Stimulated activated CD8-positive, alpha-beta memory T cell treated with anti-CD3 and anti-CD28 coated beads, Interleukin-2, amount 100 ng/mL, for 48 hours (primary cell): ENCODE measurements at places on chromosomes 7 and 10.

- DNase-seq, result peak; percentile 91
Observed at GRCh38 chr10:72297281-72297804, 23.6 kb downstream of the DDIT4 start.

GRCh38 chr10:115417585-115418265 is 324.6 kb downstream of the ATRNL1 start:
- no peak for DNase-seq

DNA sequence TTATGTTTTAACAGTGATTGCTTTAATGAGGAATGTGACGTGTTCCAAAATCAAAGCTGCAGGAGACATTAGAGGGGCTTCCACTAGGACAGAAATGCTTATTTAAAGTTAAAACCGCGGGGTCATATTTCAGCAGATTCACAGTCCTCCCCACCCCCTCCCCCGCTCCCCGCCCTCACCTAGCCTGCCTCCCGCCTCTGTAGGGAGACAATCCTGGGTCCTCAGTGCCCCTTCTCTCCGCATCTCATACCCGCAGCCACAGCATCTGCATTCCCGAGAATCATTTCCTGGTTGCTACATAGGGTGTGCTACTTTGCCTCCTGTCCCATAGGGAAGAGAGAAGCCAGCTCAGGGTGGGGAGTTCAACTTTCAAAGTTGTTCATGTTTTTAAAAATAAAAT is 3.1 kb upstream of the DRGX start:
- DNase-seq, result no peak

DNA sequence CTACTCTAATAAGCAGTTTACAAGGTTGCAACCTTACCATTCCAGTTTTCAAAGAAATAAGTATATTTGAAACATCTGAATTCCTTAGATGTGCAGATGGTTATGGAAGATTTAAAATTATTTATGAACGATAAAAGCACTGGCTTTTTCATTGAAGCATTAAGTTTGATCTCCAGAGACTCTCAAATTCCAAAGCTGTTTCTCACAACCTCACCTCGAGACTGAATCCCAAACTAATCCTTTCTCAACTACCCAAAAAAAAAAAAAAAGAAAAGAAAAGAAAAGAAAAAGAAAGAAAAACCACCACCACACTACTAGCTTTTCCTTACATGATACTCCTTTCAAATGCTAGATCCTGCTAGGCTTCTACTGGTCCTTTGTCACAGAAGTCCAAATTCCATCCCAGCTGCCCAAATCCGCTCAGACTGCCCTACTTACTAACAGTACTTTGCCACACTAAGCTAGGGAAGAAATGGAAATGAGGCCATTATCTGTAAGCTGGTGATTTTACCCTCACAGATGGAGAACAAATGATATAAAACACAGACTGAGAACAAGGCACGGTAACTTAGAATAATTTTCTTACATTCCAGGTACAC is 100.6 kb upstream of the CDK1 start:
- no peak for DNase-seq

GRCh38 chr7:130987092-130987491 is 253.1 kb upstream of the KLF14 start:
- no peak for DNase-seq

- no peak for DNase-seq
Observed at GRCh38 chr10:4353964-4354363, 472.0 kb upstream of the AKR1E2 start.

GRCh38 chr7:70553364-70553763 is 578.6 kb upstream of the GALNT17 start:
- no peak for DNase-seq

GRCh38 chr7:50667789-50668226 is 102.6 kb upstream of the DDC start:
- DNase-seq, result no peak

DNA sequence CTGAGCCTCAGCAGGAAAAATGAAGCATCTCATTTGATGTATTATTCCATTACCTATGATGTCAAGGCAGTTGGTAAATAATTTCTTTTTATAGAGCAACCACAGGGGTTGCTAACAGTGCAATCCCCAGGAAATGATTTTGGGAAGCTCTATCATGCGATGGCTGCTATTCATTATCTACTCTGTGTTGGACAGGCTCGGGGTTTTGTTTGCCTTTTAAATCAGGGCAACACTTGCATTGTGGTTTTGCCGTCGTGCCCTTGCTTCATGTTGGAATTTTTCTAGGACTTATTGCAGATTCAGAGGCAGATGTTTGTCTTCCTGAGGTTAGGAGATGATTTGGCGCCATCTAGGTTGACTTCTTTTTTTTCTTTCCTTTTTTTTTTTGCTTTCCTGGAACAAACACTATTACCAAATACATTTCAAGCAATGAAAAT is 128.4 kb downstream of the BICC1 start:
- no peak for DNase-seq

GRCh38 chr7:39017369-39017915 is 39.7 kb downstream of the POU6F2 start:
- no peak for DNase-seq

- no peak for DNase-seq
Observed at GRCh38 chr10:129754211-129755050, 209.6 kb downstream of the EBF3 start.

DNA sequence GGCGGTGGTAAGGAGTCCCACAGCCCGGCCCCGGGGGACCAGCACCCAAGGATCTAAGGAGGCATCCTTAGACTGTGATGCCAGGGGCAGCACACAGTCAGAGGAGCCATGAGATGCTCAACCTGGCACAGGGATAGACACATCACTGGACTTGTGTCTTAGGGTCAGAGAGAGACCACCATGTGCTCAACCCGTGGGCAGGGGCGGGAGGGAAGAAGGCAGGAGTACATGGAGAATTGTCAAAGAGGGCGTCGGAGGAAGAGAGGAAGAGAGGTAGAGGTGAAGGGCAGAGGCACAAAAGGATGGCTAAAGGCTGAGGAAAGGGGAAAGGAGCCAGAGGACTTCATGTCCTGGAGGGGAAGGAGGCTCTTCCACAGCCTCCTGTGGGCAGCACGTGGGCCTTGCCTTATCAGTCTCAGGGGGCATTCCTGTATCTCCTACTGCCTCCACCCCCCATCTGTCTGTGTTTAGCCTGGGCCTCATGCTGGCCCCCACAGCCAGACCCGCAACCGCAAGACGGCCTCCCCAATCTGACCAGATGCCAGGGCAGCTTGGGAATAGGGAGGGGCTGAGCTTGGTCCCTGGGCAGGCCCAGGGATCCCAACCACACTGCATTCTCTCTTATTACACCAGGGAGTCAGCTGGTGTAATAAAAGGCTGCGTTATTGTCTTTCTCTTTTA is 2.2 kb downstream of the ADCY1 start:
- no peak for DNase-seq

DNA sequence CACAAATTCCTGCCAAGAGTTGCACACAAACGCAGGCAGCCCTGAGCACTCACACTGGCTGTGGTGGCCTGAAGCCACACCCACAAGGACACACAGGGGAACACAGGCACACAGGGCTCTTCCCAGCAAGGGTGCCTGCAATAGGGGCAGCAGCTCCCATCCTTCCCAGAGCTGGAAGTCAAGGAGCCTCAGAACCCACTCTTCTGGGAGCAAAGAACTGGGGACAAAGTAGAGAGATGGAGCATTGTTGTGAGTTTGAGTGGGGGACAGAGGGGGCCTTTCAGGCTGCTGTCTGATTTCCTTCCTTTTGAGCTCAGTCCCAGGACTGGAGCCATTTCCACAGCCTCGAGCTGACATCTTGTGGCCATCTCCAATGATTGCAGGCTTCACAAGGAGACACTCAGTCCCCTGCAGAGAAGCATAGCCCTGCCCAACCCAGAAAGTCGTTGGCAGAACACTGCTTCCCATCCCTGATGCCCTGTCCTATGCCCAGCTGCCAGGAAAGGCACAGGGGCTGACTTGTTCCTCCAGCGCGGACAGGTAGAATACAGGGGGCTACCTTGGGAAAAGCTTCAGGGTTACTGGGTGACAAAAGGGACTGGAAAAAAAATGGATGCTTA is 34.4 kb upstream of the SLF2 start:
- no peak for DNase-seq

- DNase-seq, result no peak
Observed at GRCh38 chr7:135879233-135879632, 97.9 kb downstream of the MTPN start.

GRCh38 chr10:62585211-62585775 is 211.1 kb downstream of the ZNF365 start:
- DNase-seq, result no peak

DNA sequence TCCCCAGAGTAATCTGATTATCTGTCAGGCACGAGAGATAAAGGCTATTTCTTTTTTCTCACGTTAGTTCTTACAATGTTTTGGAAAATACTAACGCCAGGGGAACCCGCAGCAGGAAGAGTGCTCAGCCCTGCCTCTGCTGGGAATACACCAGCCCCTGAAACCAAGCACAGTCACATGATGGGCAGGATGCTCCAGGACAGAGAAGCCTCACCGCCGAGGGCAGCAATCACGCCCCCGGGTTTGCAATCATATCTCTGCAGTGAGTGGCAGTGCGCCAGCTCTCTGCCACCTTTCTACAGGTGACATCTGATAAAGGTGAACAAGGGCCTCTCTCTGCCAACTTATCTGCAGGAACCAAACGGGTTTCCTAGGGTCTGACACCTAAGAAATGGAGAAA is 39.8 kb downstream of the BRI3 start:
- no peak for DNase-seq

- DNase-seq, result no peak
Observed at GRCh38 chr10:28118985-28119628, 120.2 kb upstream of the ODAD2 start.

DNA sequence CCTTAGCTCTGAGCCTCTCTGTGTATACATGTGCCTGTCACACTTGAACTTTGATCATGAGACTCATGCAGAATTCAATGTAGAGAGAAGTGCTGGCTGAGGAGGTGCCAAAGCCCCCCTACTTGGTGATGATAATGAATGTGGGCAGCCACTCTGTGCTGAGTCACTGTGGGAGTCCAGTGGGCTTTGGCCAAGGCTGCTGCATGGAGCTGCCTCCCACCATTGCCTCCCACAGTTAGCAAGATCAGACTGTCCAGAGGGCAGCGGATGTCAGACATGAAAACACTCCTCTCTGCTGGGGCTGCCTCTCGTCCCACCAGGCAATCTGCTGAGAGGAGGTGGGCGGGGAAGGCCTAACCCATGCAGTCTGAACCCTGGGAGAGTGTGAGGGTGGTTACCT is 180.3 kb downstream of the SH2D4B start:
- DNase-seq, result no peak

- DNase-seq, result no peak
Observed at GRCh38 chr10:114821915-114822443, 399 bp downstream of the FHIP2A start.

DNA sequence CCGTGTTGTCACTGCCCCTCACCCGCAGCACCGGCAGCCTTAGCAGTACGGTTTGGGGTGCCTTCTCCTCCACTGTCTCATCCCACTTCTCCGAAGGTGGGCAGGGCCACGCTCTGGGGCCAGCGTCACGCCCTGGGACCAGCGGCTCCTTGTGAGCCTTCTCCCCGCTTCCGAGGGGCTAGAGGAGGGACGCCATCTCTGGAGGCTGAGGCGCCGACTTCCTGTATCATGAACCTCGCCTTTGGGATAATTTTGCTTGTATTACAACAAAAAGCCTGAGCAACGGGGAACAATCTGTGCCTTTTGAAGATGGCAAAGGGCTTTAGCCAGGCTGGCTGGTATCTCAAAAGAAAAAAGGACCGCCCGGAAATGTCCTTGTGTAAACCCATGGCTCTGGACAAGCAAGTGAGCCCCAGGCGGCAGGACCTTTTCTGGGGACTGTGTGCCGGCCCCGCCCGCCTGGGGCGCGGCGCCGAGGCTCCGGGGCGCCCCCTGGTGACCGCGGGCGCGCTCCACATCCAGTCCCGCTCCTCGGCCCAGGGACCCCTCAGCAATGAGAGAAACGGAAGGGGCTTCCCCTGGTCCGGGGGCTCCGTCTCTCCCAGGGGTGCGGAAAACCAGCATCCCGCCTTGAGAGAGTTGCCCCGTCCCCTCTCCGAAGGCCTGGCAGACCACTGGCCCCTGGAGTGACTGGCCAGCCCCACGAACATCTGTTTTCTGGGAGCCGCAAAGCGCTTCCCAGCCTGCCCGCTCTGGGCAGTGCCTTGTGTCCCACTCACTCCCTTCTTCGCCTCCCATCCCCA is 3.8 kb downstream of the DEPP1 start:
- peak; percentile 58 for DNase-seq

DNA sequence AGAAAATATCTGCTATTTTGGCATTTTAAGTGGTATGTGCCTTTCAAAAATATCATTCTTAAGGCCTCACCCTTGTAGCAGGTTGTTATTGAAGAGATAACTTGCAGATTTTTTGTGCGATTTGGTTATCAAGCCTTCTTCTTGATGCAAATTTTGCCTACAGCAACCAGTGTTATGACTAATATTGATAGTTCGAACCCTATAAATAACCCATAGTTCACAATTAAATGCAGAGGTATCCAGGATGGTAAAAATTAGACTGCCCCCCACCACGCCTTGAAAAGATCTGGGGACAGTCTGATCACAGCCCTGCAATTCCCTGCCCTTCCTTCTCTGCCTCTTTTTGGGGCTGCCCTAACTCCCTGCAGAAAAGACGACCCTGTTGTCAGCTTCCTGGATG is 28.4 kb upstream of the RAPGEF5 start:
- DNase-seq, result no peak

GRCh38 chr10:4459531-4459930 is 366.5 kb upstream of the AKR1E2 start:
- DNase-seq, result no peak

- no peak for DNase-seq
Observed at GRCh38 chr7:70318511-70318910, 720.2 kb downstream of the AUTS2 start.

GRCh38 chr7:150945171-150945852 is 32.8 kb downstream of the KCNH2 start:
- no peak for DNase-seq

DNA sequence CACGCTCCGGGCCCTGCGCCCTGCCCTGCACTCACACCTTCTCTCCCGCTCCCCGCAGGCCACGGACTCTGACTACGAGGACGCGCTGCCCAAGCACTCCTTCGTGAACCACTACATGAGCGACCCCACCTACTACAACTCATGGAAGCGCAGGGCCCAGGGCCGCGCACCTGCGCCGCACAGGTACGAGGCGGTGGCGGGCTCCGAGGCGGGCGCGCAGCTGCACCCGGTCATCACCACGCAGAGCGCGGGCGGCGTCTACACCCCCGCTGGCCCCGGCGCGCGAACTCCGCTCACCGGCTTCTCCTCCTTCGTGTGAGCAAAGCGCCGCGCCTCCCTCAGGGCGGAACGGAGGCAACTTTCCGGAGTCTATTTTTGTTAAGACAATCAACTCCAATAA is 417.0 kb upstream of the FOXK1 start:
- DNase-seq, result no peak

GRCh38 chr10:31782701-31783100 is 145.9 kb downstream of the ARHGAP12 start:
- no peak for DNase-seq

DNA sequence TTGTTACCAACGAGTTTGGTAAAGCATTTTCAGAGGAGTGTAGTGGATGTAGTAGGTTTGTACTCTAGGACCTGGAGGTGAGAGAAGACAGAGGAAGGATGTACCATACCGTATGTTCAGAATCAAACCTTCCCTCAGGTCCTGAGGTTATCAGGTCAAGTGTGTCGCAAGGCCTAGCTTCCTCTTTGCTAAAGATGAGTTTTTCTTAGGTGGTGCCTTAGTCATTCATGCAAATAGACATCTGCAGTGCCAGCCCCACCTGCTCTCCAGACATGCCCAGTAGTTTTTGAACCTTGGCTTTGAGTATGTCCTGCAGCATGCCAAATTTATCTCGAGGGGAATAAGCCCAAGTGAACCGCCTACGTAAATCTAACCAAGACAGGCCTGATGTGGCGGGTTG is 71.3 kb downstream of the HDAC9 start:
- no peak for DNase-seq
